ENCODE measurements at places on chromosomes 13 and 19.

DNA sequence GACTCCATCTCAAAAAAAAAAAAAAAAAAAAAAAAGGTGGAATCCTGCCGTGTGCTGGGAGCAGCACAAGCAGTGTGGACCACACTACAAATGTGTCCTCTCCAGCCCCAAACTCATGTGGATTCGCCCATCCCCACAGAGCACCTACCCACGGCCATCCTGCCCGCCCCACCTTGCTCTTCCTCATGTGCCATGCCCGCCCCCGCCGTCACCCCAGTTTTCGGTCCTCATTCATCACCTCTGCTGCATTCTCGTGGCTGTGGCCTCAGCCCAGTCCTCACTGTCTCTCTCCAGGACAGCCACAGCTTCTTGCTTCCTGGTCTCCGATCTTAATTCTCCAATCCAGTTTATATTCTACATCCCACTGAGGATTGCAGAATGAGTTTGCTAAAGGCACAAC, 80.0 kb upstream of the TM9SF2 start:
- DNase-seq = no peak

- DNase-seq = no peak
Measured at GRCh38 chr19:18612051-18612771, 459 bp upstream of the TMEM59L start.

DNA sequence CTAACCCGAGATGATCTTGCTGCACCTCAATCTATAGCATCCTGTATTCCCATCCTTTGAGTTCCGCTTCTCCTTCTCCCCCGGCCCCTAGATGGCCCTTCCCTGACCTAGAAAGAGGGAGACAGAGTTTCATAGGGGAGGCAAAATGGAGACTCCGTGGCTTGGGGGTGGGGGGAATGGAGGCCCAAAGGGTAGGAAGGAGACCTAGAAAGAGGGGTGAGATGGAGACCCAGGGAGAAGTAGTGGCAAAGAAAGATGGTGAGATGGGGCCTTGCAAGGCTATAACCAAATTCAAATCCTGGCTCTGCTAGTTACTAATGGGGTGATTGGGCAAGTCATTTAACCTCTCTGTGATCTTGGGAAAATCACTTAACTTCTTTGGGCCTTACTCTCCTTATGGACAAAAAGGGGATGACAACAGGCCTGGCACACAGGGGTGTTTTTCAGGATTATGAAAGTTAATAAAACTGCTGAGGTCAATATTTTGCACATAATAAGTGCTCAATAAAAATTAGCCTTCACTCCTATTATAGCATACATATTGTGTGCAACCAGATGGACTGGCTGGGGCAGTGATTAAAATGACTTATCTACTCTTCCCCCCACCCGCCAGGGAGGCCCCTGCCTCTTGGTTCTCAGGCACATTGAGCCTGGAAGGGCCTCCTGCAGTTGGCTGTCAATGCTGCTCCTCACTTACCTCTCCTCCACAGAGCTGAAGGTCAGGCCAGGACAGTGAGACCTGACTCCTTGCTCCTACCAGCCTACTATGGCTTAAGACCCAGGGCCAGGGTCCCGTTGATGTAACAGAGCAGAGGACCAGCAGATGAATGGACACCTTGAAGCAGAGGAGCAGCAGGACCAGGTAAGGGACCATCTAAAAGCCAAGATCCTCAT, 633 bp downstream of the SPHK2 start:
- DNase-seq = no peak

DNA sequence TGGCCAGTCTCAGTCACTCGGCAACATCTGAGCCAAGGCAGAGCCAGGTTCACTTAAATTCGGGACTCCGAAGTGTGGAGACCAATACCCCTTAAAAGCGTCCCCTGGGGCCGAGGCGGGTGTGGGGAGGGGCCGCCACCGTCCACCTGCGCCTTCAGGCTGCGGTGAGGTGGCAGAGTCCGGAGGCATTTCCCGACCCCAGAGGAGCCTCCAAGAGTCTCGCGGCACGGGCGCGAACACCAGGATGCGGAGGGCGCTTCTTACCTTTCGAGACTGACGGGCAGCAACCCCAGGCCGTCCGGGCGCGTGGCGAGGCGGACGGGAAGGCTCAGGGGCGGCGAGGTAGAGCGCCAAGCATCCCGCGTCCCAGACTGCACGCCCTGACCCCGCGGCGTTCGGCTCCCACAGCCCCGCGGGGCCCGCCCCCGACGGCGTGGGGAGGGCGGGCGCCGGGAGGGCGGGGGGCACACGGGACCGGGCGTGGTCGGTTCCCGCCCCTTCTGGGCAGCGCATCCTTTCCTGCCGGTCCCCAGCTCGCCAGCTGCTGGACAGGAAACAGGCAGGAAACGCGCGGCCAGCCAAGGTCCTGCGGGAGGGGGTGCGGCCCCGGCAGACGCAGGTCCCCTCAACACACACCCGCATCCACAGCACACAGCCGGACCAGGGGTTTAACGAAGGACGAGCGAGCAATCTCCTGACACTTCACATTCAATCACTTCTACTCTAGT, at the start of gene THSD1:
Gene THSD1, minus strand, starts transcription at position 406 of the 728 bp plus-strand sequence. CDS start 3,572 bp downstream, outside the sequence.
- no peak for DNase-seq

- DNase-seq = no peak
Measured at GRCh38 chr13:75395066-75395465, 86.9 kb downstream of the TBC1D4 start.

DNA sequence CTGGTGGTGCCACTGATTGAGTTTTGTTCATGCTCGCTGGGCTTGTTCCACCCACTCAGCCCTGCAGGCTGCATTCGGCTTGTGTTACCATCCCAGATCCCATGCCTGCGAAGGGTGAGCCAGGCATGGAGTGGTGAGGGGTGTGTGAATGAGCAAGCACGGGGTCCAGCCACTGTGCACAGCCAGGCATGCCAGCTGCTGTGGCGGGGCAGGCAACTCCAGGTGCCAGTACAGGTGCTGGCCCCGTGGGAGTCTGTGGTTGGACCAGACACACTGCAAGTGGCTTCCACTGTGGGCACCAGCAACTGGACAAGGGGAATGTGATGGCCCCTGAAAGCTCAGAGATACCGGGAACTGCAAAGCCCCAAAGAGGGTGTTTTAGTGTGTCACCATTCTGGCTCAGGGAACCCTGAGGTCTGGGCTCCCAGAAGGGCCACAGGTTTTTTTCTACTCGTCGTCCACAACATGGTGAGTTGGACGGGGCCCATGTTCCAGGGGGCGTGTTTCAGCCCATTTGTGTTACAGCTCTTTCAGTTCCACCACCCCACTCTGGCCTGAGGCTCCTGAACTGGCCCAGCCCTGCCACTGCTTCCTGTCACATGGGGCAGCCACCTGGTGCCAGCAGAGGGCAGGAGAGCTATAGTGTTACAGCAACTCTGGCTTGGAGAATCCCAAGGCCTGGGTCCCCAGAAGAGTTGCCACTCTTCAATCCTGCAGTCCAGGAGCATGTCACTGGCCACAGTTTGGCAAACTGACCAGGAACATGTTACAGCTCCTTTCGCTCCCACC, 217.0 kb upstream of the OBI1 start:
- DNase-seq = no peak

- peak; percentile 47 for DNase-seq
Measured at GRCh38 chr13:99496184-99497142, 4.8 kb upstream of the TM9SF2 start.

- DNase-seq = no peak
Measured at GRCh38 chr13:73142071-73142470, 83.3 kb downstream of the KLF5 start.

GRCh38 chr13:107450931-107451330, 764.4 kb downstream of the LIG4 start:
- no peak for DNase-seq

DNA sequence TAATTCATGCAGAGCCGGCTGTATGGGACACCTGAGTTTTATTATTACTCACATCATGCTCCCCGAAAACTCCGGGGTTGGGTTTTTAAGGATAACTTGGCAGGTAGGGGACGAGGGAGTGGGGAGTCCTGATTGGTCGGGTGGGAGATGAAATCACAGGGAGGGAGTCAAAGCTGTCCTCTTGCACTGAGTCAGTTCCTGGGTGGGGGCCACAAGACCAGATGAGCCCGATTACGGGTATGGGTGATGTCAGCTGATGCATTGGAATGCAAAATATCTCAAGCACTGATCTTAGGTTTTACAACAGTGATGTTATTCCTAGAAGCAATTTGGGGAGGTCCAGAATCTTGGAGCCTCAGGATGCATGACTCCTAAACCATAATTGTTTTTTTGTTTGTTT, 18.6 kb upstream of the COG3 start:
- DNase-seq = no peak

DNA sequence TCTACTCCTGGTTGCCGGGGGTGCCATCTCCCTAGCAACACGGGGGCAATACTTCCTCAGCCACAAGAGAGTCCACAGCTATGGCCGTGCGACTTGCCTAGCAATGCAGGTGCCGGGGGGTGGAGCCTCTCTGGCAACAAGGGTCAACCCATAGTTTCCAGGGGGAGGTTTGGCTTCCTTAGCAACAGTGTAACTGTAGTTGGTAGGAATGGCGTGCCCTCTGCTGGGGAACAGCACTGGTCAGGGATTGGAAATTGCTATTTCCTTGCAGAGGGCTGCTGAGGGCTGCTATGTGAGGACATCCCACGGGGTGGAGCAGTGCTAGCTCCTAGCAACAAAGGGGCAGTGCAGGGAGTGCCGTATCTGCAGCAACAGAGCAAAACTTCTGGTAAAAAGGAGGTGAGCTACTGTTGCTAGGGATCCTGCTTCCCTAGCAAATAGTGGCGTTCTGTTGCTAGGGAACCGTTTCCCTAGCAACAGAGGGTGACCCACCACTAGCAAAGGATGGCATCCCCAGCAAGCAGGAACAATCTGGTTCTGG, 7.0 kb upstream of the TMC4 start:
- DNase-seq = no peak
